Foreskin keratinocyte (primary cell): ENCODE measurements at places on chromosomes 2 and 18.

DNA sequence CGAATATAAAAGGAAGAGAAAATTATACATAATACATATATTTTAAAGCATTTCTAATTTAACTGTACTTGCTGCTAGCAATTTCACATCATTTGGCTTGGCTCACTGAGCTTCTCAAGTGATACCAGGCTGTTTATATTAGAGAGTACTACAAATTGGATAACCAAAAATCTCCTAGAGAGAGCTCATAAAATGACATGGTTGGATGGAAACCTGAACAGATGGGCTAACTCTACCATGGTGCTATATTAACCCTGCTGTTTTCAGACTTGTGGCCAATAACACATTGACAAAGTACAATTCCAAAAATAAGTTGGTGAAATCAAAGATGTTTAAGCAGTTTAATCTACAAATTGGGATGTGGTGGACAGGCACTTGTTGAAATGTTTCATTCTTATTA is 364.4 kb upstream of the GCFC2 start:
- DNase-seq: no peak

GRCh38 chr2:236552581-236553363 is 16.9 kb upstream of the ACKR3 start:
- no peak for DNase-seq

GRCh38 chr18:46176001-46176400 is 71.8 kb downstream of the HAUS1 start:
- DNase-seq: no peak

DNA sequence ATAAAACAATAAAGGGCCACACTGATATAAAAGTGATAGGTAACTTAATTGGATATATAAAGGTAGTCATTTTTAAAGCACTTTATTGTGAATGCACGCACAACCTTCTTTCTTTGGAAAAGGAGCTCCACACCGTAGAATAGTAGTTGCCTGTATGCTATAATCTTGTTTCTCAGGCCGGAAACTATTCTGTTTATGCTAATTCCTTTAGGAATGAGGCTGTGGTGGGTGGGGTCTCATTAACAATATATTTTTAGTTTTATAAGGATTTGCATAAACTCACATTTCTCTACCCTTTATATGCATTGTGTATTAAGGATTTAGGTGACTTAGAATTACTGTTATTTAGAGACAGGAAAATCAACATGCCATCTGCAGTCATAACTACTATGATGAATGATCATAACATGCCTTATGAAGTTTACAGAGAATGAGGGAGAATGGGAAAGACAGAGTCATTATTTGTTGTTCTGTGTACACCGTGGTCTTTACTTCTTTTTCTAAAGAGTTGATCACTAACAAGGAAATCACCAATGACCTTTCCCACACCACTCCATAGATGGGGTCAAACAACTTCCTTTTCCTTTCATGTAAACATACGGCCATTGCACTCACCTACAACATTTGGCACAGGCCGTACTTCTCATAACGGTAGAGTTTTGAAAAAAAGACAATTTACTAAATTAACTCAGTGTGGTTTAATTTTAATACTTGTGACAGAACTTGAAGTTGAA is 84.5 kb downstream of the PIEZO2 start:
- no peak for DNase-seq

- peak; percentile 60 for DNase-seq
Observed at GRCh38 chr18:3541549-3542386, 91.8 kb downstream of the TGIF1 start.

DNA sequence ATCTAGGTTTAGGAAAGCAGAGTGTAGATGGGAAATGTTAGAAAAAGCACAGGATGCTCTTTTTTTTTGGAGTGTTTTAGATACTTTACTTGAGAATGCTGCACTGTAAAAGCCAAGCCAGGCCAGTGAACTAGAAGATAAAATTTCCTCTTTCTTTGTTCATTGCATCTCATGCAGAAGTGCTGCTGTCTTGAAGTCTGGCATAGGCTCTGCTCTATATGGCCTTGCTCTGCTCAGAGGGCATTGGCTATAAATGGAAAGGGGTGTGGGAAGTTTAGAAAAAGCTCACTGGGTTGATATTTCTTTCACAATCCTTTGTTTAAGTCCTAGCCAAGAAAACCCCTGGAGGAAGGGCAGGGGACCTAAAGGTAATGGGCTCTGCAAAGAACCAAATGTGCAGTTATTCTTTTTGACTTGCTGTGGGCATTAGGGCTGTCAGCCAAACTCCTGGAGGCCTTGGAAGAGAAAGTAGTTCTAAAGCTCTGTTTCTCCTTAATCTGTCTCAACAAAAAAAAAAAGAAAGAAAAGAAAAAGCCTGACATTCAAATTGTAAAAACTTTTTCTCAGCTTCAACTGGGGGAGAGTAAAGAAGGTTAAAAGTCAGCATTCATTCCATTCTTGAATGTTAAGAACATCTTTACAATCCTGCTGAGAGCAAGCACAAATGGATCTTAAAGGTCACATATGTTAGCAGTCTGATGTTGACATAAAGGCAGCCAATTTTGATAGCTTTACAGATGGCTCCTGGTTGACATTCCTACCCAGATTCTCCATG is 338.3 kb downstream of the GULP1 start:
- no peak for DNase-seq

DNA sequence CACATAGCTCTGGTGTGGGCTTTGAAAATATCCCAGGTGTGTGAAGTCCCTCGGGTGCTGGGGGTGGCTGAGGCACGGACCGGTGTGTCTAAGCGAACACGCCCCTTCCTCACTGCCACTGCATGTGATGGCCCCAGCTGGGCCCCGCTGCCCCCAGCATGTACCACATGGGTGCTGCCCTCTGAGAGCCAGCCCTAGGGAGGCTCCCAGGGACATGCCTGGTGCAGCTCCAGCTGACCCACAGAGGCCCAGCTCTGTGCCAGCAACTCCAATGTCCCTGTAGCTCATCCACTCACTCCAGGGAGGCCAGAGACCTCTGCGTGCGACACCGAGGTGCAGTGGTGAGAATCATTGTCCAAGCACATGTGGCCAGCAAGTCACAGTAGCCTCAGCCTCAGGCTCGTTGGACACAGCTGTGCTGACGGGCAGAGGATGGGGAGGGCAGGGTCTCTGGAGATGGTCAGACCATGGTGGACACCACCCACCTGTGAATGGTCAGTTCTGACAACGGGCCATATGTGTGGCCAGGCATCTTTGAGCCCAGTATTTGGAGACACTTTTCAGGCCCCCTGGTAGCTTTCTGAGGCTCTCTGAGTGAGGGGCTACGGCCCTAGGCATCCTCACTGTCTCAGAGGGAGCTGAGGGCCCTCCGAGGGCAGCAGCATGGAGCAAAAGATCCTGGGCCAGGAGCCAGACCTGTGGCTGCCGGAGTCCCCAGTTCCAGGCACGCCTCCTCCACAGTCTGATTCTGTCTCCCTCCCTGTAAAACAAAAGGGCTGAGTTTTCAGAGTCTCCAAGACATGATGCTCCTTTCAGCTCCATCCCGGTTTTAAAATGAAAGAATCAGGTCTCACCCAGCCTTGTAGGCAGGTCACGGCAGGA is 220.7 kb downstream of the NDUFA10 start:
- no peak for DNase-seq

DNA sequence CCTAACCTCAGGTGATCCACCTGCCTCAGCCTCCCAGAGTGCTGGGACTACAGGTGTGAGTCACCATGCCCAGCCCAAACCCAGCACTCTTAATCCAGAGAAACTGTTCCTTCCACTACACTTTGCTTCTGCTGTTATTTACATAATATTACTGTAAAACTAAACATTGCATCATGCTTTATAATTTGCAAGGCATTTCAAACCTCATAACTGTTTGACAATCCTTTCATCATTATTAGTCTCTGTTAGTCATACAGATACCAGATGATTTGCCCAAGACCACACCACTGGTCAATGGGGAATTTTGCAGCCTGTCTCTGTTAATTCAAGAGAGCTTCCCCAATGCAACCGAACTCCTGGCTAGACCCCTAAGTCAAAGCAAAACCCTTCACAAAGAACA is 338.3 kb downstream of the ALK start:
- DNase-seq: peak; percentile 45

DNA sequence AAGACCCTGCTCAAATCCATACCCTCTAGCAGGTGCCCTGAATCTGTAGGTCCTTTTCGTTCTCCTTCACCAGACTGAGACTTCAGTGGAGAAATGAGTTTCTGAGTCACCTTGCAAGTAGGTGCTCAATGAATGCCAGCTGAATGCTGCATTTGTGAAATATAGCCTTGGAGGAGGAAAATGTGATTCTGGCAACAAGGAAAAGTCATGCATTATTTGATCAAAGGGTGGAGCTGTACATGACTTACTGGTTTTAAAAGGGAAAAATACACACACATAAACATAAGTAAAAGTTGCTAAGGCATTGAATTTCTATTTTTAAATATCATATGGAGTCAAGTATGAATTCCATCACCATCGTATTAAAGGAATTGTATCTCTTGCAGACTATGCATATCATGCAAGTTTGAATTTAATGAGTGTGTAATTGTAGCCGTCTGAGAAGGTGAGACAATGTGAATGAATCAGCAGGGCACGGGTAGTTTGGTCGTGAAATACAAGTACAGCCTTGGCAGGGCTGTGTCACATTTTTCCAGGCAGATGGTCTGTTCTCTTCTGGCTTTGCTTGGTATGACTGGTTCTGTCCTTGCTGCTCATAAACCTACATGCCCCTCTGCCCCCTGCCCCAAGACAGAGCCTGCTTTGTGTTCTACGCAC is 160.8 kb downstream of the COL6A3 start:
- DNase-seq: peak; percentile 20

DNA sequence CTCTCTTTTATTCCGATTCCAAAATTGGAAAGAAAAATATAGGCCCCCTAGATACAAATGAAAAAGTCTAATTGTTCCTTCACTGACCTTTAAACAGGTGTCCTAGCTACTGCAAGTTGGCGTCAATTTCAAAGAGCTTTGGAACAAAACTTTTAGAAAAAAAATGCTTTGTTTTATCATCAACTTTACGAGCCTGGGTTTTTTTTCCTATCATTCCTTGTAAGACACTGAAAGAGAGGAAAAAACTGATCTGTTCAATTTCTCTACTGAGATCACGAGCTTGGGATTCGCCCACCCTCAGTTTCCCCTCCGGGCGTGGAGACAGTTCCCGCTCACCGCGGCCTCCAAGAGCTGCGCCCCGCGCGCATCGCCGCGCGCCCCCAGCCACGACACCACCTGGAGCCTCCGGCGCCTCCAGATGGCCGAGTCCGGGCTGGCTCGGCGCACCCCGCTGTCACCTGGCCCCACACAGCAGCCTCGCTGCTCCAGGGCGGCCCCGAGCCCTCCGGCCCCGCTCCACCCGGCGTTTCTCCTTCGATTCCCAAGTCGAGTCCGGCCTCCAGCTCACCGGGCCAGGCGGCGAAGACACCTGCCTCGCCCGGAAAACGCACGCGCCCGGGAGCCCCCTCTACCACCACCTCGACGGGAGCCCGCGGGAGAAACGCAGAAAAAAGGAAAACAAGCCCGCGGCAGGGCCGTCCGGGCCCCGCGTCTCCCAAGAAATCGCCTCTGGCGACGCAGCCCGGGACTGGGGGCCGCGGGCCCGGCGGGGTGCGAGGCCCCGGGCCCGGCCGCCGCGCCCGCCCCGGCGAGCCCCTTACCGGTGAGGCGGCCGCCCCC is 656 bp downstream of the TBC1D8 start:
- no peak for DNase-seq

GRCh38 chr2:105388971-105389381 is 9.9 kb downstream of the FHL2 start:
- DNase-seq: no peak

DNA sequence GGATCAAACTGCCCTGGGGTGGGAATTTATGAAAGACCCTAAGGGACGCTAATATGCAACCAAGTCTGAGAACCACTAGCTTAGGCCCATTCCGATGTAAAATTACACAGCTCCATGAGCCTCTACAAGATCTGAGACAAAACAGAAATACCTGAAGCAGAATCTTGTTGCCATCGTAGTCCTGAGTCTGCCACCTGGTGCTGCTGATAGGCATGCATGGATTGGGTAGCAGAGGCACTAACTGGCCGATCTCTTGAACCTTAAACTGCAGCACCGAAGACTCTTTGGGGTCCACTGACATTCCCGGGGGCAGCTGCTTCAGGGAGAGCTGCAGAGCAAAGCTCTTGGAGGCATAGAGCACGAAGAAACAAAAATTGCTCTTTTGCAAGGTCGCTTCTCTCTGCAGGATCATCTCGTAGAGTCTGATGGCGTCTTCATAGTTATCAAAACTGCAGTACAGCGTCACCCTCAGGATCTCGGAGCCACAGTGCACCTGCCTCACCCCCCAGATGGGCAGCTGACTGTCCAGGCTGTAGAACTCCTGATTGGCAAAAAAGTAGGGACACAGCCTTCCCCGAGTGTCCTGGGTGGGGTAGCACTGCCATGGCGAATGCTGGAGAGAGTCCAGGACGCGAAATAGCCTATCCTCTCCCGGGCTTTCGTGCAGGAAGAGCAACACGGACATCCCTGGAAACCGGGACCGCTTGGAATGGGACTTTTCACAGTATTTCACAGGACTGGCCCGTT is 848 bp downstream of the FAM124B start:
- no peak for DNase-seq

- DNase-seq: no peak
Observed at GRCh38 chr2:191790737-191791136, 56.2 kb downstream of the CAVIN2 start.

- DNase-seq: no peak
Observed at GRCh38 chr2:45813003-45813941, 161.8 kb downstream of the PRKCE start.

DNA sequence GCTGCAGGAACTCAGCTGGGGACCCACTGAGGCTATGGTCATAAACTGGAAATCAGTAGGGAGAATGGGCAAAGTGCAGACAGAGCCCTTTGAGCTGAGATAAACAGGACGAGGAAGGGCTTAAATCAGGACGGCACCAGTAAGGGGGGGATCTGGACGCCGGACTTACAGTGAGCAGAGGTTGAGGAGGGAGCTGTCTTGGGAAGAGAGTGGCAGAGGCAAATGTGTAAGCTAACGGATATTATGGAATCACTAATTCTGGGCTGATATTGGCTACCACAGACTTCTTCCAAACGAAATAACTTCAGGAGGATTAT is 539 bp downstream of the CYP27A1 start:
- DNase-seq: no peak

- DNase-seq: no peak
Observed at GRCh38 chr18:1273469-1273868, 368.8 kb downstream of the ADCYAP1 start.

GRCh38 chr18:30175621-30176225 is 866.8 kb downstream of the DSC3 start:
- no peak for DNase-seq
